Mesenteric fat pad (tissue), 1 donor: ENCODE measurements at places on chromosomes 11 and 22. TPM values are rescaled to one million over a fixed set of nuclear protein-coding genes. Genes with fewer than 3 reads are reported as not detected.

GRCh38 chr11:14270690-14271542 lies 88.1 kb downstream of the RRAS2 start:
- no peak for DNase-seq

BACE1 gene
- 25.5 TPM for total RNA-seq

- DNase-seq = no peak
Measured at GRCh38 chr11:124791626-124792341, 8.4 kb downstream of the MSANTD2 start.

C11orf97 gene
- not detected for total RNA-seq

GRCh38 chr11:91981995-91982394 lies 242.6 kb upstream of the FAT3 start:
- DNase-seq = no peak

RIMBP3C gene
- 0.26 TPM for total RNA-seq

DNA sequence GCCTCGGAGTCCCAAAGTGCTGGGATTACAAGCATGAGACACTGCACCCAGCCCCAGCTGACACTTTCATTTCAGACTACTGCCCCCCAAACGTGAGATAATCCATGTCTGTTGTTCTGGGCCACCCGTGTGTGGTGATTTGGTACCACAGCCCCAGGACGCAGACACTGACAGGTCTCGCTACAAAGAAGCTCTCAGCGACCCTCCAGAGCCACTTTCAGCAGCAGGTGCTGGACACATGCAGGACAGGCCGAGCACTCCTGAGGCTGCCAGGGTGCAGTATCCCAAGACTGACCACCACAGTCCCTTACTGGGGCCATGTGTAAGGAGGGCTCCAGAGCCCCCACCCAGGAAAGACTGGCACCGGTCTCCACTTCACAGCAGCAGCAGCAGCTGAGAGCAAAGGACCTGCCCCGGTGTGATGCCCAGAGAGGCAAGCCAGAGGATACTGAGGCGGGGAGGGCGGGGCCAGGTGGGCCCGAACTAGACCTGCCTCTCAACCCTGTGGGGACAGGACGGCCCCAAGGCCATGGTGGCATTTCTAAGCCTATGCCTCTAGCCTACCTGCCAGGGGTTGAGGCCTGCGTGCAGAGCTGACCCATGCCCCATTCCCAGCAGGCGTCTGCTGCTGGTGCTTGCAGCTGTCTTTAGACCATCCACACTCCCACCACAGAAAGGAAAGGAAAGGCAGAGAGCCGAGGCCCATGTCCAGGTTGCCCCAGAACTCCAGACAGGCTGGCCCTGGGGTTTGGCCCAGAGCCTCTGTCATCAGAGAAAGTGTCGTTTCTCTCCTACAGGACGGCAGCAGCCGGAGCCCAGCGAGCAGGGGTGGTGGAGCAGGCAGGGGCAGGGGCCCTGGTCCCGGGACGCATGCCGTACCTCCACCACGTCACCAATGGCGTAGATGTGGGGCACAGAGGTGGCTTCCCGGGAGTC lies 28.0 kb upstream of the GNB1L start:
- DNase-seq = peak; percentile 85

DNA sequence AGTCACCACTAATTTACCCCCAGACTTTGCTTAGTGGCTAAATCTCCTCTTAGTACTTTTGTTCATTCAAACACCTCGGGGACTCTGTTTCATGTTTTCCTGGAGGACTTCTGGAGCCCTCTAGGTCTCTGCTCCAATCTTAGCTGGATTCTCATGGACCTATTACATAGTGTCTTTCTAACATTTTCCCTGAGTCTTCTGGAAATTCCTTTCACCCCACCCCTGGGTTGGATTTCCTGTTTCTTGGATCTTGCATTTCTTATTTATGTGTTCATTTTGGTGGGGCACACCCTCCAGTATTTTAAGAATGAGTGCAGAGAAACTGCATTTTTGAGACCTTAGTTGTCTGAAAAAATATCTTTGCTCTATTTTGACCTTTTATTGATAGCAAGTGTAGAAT lies 220.1 kb downstream of the BLID start:
- DNase-seq = no peak

DNA sequence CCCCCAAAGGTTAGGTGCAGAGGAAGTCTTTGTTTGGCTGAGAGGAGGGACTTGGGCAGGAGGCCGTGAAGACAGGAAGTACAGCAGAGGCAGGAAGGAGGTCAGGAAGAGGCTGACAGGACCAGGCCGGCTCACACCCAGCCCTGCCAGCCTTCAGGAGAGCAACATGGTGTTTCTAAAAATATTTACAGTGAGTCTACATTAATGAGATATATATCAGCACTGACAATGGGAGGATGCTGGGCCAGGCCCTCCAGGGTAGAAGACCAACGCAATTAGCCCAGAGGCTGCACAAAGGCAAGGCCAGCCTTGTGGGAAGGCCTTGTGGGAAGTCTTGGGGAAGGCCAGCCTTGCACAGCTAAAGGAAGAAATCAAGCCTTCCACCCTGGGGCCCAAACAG lies 7.9 kb upstream of the APLNR start:
- DNase-seq = no peak

DNA sequence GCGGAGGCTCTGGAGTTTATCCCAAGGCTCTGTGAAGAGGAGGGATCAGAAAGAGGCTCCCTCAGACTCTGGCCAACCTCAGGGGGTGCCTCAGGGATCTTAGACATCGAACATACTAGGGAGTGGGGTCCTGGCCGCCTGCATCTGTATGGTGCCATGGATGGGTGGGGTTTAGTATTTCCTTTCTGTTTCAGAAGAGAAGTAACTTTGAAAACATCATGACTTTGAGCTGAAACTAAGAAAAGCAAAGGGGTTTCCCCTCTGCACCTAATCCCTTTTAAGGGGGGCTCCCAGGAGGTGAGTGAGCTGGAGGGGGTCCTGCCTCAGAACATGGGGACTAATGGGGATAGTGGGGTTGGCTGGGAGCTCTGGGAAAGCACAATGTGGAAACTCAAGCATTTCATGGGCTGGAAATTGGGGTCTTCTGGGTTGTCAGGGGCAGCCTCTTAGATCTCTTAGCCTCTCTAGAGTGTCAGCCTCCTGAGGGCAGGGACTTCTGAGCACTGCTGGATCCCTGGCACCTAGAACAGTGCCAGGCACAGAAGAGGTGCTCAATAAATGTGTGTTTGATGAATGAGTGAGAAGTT lies 11.8 kb upstream of the SSTR3 start:
- DNase-seq = no peak

DNA sequence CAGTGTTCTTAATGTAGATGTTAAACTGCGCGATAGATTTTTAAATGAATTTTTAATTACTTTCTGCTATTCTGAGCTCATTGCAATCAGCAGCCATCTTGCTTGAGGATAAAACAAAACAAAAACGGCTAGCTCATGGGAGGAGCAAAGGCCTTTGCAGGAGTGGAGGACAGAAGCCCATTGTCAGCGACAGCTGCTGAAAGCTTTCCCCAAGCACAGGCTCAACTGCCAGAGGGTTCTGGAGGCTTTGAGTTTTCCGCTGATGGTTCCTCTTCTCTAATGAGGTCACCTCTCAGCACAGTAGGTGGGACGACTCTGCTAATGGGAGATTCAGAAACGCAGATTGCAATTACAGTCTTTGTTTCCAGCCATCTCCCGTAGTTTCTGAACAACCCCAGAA lies 167.1 kb upstream of the TTC12 start:
- no peak for DNase-seq

GRCh38 chr11:44008088-44008501 lies 39.7 kb upstream of the ACCSL start:
- peak; percentile 79 for DNase-seq

GRCh38 chr22:32528984-32529982 lies 54.7 kb downstream of the FBXO7 start:
- peak; percentile 94 for DNase-seq

DNA sequence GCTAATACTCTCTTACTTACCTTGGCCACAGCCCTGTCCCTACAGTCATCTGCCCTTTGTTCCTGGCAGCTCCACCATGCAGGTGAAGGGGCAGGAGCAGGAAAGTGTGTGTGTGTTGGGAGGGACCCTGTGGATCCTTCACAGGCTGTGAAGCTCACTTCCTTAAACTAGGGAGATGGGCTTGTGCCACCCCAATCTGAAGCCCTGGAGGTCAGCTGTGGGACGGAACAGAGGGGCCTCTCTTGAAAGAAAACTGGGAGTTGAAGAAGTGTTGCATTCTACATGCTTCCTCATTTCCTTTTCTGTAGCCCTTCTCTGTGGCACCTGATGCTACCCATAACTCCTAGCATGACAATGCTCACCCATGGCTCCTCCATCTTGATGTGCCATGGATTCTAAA lies 11.7 kb downstream of the FADS1 start:
- no peak for DNase-seq

DNA sequence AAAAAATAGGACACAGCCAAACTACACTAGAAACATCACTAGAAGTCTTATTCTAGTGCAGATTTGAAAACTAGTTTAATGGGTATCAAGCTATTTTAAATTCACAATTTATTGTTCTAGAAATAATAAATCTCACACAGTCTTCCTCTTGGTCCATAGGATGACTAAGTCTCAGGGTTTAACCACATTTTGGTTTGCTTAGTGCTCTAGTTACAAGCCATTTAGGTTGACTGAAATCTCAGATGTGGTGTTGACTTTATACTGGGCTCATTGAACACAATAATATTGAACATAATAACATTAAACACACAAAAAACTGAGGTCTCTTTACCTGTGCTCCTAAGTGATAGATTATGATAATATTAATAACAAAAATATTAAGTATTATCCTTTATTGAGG lies 760.3 kb upstream of the CCDC179 start:
- no peak for DNase-seq

DNA sequence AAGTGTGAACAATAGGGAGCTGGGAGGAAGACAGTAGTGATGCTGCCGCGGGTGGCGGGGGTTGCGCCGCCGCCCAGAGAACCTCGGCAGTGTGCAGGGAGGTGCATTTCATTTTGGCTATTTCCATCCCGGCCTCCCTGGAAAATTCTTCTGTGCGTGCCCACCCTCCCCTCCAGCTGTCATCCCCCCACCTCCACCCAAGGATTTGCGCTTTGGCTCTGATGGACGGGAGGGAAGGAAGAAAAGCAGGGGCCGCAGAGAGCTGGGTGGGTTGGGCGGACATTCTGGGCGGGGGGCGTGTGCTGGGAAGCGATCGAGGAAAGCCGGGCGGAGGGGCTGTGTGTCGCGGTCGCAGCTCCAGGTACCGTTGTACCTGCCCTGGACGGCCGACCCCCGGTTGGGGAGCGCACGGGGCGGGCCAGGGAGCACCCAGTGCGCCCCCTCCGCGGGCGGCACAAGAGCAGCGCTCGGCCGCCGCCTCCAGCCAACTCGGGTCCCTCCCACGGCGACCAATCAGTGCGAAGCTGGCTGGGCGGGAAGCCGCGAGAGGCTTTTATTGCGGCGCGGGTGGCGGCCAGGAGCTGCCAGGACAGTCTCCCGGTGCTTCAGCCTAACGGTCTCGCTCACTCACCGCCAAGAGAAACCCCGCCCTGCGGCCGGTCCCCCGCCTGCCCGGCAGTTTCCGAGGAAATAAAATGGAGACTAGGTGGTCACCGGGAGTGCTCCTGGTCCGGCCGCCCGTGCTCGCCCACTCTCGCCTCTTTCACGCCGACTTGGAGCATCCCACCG lies 1.6 kb downstream of the NCAM1 start:
- peak; percentile 90 for DNase-seq

GRCh38 chr22:25818541-25818940 lies 76.6 kb downstream of the MYO18B start:
- DNase-seq = no peak

GRCh38 chr22:30747493-30747892 lies 52.8 kb downstream of the OSBP2 start:
- DNase-seq = no peak

POLR2L gene
- 203 TPM for total RNA-seq

YPEL4 gene
- 0.71 TPM for total RNA-seq

UCP3 gene
- 2.7 TPM for total RNA-seq

- DNase-seq = no peak
Measured at GRCh38 chr22:43308060-43308830, 34.9 kb downstream of the SCUBE1 start.

DNA sequence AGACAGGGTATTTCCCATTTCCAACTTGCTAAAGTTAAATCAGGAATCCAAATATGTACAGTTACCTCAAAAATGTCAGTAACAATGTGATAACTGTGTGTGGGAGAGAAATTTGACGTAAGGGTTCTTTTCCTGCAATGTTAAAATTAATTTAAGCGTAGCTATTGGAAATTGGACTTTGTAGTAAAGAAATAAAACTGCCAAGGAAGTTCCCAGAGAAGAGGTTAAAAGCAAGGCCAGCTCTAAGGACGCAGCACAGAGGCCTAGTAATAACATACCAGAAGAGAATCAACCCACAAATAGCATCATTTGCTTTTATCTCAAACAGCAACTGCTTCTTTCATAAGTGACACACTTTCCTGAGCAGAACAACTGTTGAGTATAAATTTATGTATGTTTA lies 36.8 kb upstream of the GRIA4 start:
- no peak for DNase-seq

SEC14L6 gene
- not detected for total RNA-seq

DNA sequence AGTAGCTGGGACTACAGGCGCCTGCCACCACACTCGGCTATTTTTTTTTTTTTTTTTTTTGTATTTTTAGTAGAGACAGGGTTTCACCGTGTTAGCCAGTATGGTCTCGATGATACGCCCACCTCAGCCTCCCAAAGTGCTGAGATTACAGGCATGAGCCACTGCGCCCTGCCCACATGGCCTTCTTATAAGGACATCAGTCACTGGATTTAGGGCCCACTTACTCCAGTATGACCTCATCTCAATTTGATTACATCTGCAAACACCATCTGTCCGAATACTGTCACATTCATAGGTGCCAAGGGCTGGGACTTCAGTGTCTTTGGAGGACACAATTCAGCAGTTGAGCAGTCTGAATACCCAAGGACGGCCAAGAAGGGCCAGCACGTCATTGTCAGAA lies 8.2 kb upstream of the PRR5 start:
- DNase-seq = no peak

DNA sequence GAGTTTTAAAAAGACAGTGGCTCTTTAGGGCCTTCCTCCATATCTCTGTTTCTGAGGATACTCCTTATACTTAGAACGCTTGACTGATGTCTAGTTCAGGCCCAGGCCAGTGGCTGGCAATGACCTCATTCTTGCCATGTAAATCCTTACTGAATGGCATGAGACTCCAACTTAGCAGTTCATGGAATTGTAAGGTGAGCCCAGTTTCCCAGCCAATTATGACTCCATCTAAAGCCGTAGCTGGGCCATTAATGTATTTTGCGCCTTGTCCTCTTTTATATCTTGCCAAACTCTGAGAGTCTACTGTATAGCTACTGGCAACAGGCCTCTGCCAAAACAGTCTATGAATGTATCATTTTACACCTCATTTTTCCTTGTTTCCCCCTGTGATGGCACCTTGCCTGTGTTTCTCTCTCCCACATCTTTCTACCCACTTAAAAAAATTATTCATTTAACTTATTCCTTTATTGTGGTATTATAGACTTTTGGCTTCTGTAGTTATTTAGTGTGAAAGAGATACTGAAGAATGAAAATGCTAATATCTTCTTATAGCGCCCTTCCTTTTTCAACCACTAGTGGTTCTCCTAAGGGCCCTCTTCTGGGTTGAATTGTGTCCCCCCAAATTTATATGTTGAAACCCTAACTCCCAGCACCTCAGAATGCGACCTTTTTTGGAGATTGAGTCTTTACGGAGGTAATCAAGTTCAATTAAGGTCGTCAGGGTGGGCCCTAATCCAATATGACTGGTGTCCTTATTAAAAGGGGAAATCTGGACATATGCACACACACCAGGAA lies 67.4 kb downstream of the ZNRF3 start:
- DNase-seq = no peak

MRPL49 gene
- 26.1 TPM for total RNA-seq

RASGRP2 gene
- 22.0 TPM for total RNA-seq
